ENCODE measurements at places on chromosomes 13 and 19.

DNA sequence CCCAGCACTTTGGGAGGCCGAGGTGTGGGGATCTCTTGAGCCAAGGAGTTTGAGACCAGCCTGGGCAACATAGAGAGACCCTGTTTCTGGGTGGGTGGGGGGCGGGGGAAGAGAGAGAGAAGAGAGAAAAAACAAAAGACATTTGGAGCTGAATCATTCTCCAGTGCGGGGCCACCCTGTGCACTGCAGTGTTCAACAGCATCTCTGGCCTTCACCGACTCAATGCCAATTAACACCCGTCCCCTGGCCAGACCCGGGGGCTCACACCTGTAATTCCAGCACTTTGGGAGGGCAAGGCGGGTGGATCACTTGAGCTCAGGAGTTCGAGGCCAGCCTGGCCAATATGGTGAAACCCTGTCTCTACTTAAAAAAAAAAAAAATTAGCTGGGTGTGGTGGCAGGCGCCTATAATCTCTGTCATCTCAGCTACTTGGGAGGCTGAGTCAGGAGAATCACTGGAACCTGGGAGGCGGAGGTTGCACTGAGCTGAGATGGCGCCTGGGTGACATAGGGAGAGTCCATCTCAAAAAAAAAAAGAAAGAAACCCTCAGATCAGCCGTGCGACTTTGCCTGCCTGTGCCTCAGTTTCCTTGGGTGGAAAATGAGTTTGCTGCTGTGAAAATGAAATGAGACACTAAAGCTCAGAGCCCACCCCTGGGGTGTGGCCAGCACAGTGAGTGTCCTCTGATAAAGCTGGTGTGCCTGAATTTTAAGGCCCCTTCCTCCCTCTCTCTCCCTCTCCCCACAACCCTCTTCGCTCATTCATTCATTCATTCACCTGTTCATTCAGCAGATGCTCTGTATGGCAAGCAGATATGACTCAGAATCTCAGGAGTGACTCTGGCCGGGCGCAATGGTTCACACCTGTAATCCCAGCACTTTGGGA lies 6.4 kb downstream of the KLF2 start:
- DNase-seq, result no peak

GRCh38 chr13:58051807-58052375 lies 420.3 kb downstream of the PCDH17 start:
- DNase-seq, result no peak

DNA sequence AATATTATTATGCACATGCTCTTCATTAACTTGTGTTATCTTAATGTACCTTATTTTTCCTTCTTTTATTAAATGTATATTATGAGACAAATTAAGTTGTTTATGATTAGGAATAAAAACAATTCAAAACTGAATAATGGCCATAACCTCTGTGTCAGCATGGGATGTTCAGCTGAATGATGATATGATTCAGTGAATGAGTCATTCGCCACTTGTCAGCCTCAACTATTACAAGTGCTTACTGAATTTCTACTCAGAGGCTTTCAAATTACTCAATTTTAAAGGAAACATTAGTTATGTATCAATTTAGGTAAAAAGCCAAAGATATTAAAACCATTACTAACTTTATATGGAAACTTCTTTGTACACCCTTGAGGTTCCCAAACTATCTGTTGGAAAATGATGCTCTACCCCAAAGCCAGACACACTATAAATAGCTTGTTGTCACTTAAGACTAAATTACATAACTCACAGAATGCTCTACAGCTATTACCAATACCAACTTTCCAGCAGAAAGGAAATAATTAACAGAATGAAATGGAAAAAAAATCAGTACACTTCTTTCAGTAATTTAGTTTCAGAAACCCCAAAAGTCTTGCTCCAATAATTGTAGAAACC lies 14.4 kb downstream of the LIG4 start:
- no peak for DNase-seq

- DNase-seq, result no peak
These were observed 46.6 kb downstream of the PIN1 start for GRCh38 chr19:9881720-9882119.

DNA sequence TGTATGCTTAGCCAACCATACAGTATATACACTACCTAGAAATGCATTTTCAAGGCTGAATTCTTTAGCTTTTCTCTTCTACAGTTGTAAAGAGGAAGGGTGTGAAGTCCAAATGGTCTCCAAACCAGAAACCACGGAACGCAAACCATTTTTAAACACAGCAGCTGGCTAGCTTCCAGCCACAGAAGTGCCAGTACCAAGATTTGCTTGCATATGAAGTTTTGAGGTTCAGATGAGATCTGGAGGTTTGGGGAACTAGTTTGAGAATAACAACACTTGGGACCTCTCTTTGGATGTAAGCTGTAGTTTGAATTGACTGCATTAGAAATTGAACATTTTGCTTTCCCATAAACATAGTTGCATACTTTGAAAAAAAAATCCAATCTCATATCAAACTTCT lies 1243.5 kb downstream of the EFNB2 start:
- DNase-seq, result no peak

DNA sequence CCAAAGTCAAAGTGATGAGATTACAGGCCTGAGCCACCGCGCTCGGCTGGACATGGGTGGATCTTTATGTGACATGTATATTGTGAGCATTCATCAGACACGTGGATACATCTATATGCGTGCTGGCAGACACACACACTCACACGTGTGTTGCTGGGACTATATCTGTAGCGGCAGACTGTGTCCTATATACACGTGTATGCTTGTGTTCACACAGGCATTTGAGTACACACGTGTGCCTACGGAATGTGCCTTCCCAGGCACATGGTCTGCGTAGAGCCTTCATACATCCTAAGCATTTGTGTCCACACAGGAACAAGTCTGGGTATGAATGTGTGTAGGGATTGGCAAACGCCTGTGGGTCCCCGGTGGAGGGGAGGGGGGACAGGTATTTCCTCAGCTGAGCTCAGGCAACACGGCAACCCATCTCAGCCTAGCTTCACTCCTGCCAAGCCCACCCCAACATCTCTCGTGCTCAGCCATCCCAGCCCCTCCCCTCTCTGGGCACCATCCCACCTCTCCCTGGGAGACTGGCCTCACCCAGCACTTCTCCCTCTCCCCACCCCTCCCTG lies 2.6 kb downstream of the UNC13A start:
- no peak for DNase-seq

GRCh38 chr13:48234566-48235340 lies 1.7 kb downstream of the ITM2B start:
- DNase-seq, result no peak

DNA sequence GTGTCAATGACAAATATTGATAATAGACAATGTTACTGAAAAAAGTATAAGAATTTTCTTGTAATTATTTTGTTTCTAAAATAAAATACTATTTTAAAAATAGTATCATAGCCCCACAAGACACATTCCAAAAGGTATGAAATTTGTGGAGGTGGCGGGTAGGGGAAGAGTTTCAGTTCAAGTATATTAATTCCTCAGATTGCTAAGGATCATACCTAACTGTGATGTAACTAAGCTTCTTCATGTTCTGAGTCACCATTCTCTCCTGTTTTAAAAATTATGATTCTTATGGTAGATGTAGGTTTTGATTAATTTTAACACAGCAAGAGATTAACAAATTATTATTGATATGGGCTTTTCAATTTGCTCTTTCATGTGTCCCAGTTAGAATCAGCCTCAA lies 61.3 kb downstream of the MYO16 start:
- no peak for DNase-seq

GRCh38 chr13:106212386-106213010 lies 323.0 kb downstream of the EFNB2 start:
- no peak for DNase-seq

- DNase-seq, result no peak
These were observed 4.9 kb downstream of the UHRF1 start for GRCh38 chr19:4913996-4914735.

GRCh38 chr19:2129486-2129885 lies 21.9 kb downstream of the AP3D1 start:
- DNase-seq, result no peak

- DNase-seq, result no peak
These were observed 5.1 kb downstream of the PEX11G start for GRCh38 chr19:7483720-7484201.

- DNase-seq, result no peak
These were observed 47.8 kb downstream of the GADD45B start for GRCh38 chr19:2523630-2524311.

DNA sequence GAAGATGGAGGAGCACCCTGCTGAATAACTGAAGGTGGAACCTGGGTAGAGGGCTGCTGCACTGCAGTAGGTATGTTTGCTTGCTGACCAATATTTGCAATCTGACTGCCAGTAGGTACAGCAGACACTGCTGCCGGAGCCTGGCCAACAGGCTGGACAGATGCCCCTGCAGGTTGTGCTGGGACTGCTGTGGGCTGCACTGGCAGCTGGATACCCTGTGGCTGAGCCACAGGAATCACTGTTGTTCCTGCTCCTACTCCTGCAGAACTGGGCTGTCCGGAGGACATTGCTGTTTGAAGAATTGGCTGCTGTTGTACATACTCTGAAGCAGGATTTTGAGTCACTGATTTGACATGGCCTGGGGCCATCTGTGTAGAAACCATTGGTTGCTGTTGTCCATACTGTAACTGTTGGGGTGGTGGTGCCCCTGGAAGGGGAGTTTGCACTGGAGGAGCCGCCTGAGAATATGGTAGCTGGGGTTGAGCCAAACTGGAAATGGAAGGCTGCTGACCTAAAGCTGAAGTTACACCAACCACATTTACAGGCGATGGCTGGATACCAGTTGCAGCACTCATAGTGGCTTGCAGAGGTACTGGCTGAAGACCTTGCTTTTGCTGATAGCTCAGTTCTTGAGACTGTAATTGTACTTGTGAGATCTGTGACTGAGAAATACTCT lies 2.2 kb downstream of the TSC22D1 start:
- DNase-seq, result no peak

- no peak for DNase-seq
These were observed 22.6 kb downstream of the CEBPA start for GRCh38 chr19:33279430-33280350.

- DNase-seq, result no peak
These were observed 217.1 kb downstream of the COL4A1 start for GRCh38 chr13:110089815-110090214.

DNA sequence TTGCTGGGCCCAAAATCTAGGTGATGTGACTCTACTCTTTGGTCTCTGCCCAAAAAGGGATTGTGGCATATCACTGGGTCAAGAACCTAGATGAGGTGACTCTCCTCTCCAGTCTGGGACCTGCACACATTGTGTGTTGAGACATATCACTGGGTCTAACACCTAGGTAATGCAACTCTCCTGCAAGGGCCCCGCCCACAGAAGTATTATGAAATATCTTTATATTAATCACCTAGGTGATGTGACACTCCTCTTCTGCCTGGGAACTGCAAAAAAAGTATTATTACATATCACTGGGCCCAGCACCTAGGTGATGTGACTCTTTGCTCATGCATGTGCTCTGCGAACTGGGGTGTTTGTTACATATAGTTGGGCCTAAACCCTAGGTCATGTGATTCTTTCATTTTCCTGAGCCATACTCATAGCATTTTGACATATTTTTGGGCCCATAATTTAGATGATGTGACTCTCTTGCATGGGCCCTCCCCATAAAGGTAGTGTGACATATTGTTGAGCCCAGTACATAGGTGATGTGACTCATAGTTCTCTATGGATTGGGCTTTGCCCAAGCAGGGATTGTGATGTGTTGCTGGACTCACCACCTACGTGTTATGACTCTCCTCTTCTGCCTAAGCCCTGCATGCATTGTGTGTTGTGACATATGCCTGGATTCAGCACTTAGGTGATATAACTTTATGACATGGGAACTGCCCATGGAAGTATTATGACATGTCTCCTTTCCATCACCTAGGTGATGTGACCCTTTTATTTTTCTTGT lies 11.2 kb upstream of the ZNF681 start:
- no peak for DNase-seq

DNA sequence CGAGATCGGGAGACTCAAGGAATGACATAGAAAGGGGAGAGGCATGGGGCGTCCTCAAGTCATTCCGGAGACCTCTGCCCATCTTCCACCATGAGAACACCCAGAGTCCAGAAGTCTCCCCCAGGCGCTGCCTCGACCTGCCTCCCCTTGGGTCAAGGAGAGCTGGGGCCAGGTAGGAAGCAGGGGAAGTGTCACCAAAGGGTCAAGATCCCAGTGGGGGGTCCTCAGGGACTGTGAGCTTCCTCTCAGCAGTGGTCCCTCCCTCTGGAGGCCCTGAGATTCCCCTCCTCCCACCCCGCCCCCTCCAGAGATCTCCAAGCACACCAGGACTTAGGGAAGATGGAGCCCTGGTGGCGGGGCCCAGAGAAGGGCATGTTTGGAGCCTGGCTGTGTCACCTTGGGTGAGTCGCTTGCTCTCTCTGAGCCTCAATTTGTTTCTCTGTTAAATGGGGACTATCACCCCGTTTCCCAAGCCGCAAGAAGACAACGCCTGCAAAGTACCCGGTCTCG lies 919 bp downstream of the DACT3 start:
- DNase-seq, result no peak

DNA sequence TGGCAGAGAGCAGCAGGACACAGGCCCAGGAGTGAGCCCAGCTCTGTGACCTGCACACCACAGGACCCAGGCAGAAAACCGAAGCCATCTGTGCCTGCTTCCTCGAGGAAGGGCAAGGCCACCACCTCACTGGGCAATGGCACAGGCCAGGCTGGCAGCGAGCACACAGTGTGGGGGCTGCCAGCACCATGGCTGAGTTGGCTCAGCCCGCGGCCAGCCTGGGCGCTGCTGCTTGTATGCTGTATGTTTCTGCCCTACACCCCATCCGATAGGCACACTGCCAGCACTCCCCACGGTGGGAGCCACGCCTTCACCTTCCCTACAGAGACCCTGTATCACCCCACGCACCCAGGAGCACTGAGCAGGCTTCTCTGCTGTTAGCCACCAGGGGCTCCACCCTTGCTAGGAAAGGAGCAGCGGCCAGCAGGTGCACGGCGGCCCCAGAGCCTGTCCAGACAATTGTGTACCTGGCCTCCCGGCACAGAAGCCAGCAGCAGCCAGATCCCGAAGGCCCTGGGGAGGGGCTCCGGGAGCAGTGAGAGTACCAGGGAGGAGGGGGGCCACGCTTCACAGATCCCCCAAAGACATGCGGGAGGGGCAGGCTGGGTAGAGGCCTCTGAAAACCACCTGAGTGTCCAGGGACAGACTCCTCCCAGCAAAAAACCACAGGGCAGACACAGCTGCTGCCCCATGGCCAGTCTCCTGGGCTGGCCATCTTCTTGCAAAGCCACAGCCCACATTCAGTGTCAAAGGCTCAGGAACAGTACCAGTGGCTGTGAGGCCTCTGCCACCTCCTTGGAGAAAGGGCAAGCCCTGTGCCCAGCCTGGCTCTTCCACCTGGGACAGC lies 56.1 kb downstream of the MLLT1 start:
- no peak for DNase-seq

Measured in NCI-H1105 (cell line).